ENCODE measurements at places on chromosomes 1 and 21. TPM values are rescaled to one million over a fixed set of nuclear protein-coding genes. Genes with fewer than 3 reads are reported as not detected.

PDZK1 gene
- total RNA-seq, result 0.14 TPM

TFF1 gene
- total RNA-seq, result not detected

- DNase-seq, result peak; percentile 56
These were observed at the start of gene GPR3 for GRCh38 chr1:27392096-27392777. Gene GPR3, plus strand, starts transcription at chr1:27392622. Its CDS starts 1,177 bp downstream, at chr1:27393799.

SSBP3 gene
- total RNA-seq, result 10.5 TPM

GPR161 gene
- 40.3 TPM for total RNA-seq

DNA sequence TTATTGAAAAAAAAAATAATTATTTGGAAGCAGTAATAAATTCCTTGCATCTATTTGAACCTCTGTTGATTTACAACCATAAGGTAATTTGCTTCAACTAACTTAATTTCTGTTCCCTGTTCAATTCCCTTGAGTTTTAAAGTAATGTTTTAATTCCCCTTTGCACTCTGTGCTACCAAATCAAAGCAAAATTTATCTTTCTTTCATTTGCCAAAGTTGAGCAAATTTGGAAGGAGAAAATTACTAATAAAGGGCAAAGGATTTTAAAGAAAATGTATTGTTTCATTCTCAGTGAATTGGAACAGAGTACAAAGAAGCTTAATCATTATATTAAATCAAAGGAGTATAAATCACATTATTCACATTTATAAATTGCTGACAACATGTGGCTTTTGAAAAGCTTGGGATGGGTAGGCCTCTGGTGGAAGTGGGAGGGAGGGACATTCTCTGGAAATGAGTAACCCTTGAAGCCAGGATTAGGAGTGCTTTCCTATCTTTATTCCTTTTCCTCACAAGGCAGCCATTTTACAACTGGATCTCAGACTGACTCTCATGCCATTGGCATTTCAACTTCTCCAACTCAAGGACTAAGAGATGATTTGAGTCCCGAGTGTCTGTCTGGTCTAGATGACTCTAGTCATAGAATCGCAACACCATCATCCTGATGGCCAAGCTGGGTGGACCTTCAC, 331.6 kb upstream of the DUSP10 start:
- DNase-seq, result no peak

GRCh38 chr1:101003012-101003650, 22.5 kb downstream of the DPH5 start:
- DNase-seq, result no peak

DNA sequence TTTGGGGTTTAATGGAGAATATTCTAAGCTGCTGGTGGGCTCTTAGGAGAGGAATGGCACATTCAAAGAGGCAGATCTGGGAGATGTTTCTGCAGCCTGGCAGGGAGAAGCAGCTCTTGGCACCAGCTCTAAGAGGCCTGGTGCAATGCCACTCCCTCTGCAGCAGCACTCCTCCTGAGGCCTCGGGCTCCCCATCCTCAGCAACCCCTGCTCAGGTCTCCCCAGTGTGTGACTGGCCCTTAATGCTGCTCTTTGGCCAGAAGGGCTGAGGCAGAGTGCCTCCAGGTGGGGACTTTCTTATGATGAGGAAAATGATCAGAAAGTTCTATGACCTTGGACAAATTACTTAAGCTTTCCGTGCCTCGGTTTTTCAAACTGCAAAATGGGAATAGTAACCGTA, 55.5 kb downstream of the MAB21L3 start:
- no peak for DNase-seq

LRRC38 gene
- total RNA-seq, result not detected

AMY1C gene
- not detected for total RNA-seq

GRCh38 chr1:54517496-54517895, 30.5 kb upstream of the ACOT11 start:
- no peak for DNase-seq

GRCh38 chr1:154881820-154882535, 11.9 kb upstream of the KCNN3 start:
- no peak for DNase-seq

GRCh38 chr21:36203603-36203889, 46.9 kb downstream of the DOP1B start:
- DNase-seq, result no peak

DNA sequence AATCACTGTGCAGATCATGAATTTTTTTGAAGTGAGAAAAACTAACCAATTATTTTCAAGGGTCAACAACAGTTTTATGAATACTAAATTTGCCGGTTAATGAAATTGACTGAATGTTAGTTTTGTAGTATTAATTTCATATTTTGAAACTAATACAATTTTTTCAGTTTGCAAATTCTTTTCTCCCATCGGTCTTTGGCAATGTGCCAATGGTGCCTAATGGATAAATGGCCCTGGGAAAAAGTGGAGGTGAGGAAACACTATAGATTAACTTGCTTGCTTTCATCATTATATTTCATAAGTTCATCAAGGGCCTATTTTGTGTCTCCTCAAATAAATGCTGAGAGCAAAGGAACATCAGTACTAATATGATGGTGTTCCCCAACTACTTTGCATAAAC, 4.1 kb downstream of the C1orf141 start:
- DNase-seq, result no peak

DNA sequence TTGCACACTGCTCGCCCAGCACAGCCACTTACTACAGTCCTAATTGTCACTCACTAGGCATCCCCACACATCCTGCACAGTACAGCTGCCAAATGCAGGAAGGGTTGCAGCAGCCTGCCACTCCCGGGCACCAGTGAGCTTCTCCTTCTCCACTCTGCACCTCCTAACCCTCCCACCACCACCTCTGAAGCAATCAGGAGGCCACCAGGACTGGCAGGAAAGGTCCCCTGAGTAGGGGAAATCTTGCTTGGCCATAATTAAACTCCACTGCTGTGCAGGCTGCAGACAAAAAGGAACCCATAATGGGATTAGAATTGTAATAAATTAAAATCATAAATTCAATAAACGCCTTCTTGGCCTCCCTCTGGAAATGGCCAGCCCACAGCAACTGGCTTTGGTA, 31.8 kb downstream of the FBXO2 start:
- DNase-seq, result no peak

DNA sequence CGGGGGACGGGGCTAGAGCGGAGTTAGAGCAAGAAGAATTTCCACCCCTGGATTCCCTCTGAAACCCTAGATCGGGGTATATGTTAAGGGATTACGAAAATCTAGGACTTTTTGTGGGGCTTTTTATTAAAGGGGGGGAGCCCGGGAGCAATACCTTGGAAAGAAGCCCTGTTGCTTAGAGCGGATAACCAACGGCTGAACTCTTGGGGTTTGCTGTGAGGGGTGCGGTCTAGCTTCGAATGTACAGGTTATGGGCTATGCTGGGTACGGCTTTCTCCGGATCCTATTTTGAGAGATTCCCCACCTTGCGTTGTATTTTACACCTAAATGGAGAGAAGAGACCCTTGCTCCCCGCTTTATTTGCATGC, 626 bp downstream of the DYRK3 start:
- no peak for DNase-seq

DNA sequence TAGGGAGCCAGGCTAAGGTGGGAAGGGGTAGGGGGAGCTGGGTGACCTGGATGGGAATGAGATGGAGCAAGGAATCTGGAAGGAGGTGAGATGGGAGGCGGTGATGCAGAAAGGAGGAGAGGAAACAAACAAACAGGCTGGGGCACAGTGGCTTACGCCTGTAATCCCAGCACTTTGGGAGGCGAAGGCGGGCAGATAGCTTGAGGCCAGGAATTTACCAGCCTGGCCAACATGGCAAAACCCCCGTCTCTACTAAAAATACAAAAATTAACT, 10.8 kb downstream of the CRABP2 start:
- DNase-seq, result no peak

LMX1A gene
- total RNA-seq, result not detected

DNA sequence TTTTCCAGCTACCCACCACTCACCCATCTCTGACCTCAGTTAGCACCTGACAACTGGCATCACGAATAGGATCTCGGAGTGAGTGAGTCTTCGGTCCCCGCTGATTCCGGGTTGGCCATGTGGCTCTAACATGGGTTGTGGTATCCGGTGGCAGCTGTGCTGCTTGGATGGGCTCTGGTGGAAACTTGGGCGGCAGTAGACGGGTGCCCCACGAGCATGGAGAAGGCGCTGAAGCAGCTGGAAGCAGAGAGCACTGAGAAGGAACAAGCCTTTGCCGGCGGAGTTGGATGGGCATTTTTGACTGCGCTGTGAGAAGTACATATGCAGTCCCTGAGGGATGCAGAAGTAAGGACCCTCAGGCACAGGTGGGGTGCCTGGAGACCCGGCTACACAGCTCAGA, 1044.0 kb upstream of the ADGRL4 start:
- no peak for DNase-seq

GRCh38 chr1:50368179-50369007, 54.9 kb downstream of the DMRTA2 start:
- no peak for DNase-seq

GRCh38 chr21:25561668-25562641, 45.3 kb downstream of the MRPL39 start:
- peak; percentile 20 for DNase-seq

GRCh38 chr1:228979325-228979699, 244.0 kb downstream of the RHOU start:
- DNase-seq, result no peak

TFAP2E gene
- total RNA-seq, result 0.07 TPM

ADCY10 gene
- total RNA-seq, result not detected

DNA sequence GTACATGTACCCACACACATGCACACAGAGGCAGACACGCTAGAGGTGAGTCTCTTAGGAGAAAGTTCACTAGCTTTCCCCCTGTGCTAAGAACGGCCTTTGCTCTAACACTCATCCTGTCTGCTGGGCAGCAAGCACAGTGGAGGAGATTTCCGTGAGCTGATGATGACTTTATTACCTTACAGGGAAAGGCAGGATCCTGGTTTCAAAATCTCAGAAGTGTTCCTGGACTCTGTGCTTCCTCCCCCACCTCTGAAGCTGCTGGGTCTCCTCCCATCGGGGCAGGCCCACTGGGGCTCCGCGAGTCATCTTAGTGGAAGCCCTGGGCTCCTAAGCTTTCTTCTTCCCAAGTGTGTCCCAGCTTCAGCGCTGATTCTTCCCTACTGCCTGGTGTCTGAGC, 2.7 kb downstream of the FAM3B start:
- no peak for DNase-seq

GRCh38 chr1:42933060-42933586, 25.5 kb downstream of the SLC2A1 start:
- DNase-seq, result no peak

DNA sequence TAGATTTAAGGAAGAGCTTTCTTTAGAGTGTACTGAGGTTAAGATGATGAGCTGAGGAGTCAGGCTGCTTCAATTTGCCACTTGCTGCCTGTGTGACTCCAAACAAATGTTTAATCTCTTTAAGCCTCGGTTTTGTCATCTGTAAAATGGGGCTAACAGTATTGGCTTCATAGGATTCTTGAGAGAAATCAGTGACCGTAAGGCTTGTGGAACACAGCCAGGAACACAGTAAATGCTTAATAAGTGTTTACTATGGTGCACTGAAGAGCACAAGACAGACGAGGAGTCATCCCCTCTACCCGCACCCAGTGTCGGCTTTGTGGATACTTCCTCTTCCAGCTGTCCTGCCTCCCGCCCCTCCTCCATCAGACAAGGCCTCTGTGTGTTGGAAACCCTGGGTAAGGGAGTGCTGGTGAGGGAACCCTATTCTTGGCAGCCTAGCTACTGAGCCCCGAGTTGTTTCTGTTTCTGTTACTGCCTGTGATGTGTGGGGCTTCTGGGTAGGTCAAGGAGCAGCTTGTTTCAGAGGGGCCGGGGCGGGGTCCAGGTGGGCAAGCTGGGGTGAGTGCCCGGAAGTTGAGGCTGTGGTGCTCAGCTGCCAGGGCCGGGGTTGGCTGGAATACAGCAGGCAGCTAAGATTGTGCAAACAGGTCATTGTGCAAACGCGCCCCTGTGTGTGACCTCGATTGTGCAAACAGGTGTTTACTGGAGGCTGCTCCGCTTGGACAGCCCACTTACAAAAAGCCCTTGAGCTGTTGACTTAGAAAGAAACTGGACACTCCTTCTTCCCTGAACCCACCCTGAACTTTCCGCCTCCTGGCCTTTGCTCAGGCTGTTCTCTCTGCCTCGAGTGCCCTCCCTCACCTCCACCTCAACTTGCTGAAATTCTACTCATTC, 4.0 kb upstream of the CSF3R start:
- no peak for DNase-seq

- DNase-seq, result no peak
These were observed 19.1 kb downstream of the C1orf116 start for GRCh38 chr1:207013321-207014085.

SMAP2 gene
- total RNA-seq, result 9.4 TPM

DNA sequence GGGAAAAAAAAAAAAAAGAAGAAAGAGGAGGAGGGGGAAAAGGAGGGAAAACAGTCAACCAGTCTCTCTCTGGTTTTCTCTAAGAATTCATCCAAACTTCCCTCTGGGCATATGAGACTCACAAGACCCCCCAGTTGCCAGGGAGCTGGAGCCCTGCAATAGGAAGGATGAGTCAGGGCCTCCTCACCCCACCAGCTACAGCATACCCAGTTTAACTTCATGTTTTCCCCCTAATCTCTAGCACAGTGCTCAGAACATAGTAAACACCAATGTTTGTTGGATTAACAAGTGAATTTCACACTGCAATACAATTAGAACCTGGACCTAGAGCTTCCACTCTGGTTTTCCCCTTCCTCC, 7.8 kb downstream of the F11R start:
- DNase-seq, result no peak

EPRS1 gene
- 189 TPM for total RNA-seq

DNA sequence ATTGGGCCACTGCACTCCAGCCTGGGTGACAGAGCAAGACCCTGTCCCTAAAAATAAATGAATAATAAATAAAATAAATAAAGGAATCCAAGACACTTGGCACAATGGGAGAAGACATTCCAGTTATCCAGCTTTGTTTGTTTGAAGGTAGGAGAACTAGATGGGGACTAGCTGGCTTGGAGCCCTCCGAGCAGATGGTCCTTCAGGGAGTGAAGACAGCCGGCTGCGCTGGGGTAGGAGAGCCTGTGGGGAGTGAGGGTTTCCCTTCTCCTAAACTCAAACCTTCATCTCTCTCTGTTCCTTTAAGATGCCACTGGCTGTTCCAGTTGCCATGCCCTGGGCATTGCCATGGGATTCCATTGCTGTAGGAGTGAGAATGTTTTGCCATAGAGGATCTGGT, 120.6 kb downstream of the NAV1 start:
- no peak for DNase-seq

GRCh38 chr1:4210043-4210442, 310.0 kb upstream of the C1orf174 start:
- no peak for DNase-seq

SLC16A1 gene
- 144 TPM for total RNA-seq

- no peak for DNase-seq
These were observed 315.3 kb downstream of the OMA1 start for GRCh38 chr1:58231204-58231603.

- DNase-seq, result no peak
These were observed 22.3 kb upstream of the DISC1 start for GRCh38 chr1:231604276-231604621.

GRCh38 chr1:18047122-18047521, 60.5 kb upstream of the IGSF21 start:
- DNase-seq, result no peak

KRTAP10-4 gene
- not detected for total RNA-seq

GRCh38 chr1:4108331-4108730, 208.3 kb upstream of the C1orf174 start:
- DNase-seq, result no peak

GUCA2B gene
- total RNA-seq, result not detected
